Sigmoid colon (tissue), 7 donors: ENCODE measurements at places on chromosomes 6 and 20.

DNA sequence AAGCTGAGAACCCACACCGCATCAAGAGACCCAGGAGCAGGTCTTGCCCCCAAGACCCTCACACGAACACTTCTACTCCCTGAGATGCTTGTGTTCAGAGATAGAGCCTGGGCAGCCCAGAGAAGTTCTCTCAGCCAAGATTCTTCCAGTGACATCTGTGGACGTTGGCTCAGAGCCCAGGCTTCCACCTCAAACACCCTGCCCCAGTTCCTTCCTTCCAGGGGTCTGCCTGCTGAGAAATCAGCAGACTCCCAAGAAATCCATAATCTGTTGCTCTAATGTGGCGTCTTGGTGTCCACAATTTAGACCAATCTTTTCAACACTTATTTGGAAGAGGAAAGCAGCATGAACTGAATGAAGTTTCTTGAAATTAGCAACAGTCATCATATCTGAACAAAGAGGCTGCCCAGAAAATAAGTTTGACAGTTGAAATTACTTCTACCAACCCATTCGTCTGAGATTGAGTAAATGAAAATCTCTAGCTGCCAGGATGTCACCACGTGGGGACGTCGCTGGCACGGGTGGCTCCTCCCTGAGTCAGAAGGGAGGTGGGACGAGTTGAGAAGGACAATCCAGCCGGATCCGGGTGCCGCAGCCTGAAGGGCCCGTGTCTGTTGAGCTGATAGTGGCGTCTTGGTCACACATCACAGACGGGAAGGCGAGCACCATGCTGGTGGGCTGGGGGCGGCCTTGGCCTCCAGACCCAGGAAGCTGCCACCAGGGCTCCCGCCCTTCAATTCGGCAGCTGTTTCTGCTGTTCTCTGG lies 400.9 kb downstream of the TAF4 start:
- DNase-seq = no peak

DNA sequence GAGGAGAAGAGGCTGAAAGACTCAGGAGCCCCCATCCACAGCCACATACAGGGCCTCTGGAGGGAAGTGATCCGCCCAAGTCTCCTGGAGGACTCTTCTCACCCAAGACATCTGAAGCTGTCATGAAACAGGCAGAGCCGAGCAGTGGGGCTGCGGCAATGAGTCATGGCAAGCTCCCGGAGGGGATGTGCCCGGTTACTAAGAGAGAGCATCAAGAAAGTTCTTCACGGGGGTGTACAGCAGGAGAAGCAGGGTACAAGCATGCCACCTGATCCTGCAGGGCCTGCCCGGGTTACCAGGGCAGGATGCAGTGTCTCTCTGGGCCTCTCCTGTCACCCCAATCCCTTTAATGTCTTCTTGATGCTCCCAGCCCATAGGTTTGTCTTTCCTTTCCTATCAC lies 21.1 kb downstream of the TRIM26 start:
- no peak for DNase-seq

- DNase-seq = no peak
Observed at GRCh38 chr6:150027806-150028565, 2.7 kb upstream of the RAET1L start.

- peak; percentile 26 for DNase-seq
Observed at GRCh38 chr20:1274485-1275311, 8.6 kb downstream of the SNPH start.

GRCh38 chr6:31870385-31870921 lies 7.8 kb upstream of the NEU1 start:
- DNase-seq = no peak

GRCh38 chr6:108635505-108636226 lies 74.9 kb downstream of the FOXO3 start:
- DNase-seq = no peak

DNA sequence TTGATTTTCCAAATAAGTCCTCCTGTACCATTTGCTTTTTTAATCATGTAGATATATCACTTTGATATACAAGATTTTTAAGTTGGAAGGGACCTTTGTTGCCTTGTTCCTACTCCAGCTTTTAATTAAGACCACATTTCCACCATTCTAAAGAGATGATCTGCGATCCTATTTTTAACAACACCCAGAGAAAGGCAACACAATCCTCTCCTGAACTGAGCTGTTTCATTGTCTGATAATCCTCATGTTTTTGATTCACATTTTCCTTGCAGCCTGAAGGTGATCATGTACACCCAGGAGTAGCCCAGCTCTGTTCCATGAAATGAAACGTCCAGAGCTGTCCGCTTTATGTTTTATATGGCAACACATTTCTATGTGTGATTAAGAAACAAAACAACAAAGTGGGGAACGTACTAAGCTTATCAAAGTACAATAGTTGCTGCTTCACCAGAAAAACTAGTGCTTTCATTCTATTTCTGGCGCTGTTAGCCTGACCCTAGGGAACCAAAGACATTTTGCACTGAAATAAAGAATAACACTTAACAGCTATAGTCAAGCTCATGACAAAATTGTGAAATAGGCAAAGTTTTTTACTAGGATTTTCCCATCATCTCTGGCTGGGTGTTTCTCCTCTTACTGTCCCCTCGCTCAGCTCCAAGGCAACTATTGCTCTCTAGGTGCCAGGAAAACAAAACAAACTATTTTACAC lies 22.6 kb upstream of the TRAF3IP2 start:
- no peak for DNase-seq

- DNase-seq = no peak
Observed at GRCh38 chr6:146891615-146892265, 293.0 kb downstream of the ADGB start.

DNA sequence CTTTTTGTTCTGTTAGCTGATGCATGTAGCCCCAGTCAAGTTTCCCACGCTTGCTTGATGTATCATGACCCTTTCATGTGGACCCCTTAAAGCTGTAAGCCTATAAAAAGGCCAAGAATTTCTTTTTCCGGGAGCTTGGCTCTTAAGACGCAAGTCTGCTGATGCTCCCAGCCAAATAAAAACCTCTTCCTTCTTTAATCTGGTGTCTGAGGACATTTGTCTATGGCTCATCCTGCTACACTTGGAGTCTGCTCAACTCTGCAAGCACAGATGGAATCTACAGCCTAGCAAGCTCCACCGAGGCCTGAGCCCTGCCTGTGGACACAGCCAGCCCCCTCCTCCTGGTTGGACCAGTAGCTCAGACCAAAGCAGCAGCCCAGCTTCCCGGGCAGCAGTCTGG lies 3.4 kb downstream of the CST2 start:
- DNase-seq = no peak

- DNase-seq = no peak
Observed at GRCh38 chr20:3885715-3886114, 3.5 kb upstream of the PANK2 start.

GRCh38 chr6:8492536-8493133 lies 57.3 kb upstream of the SLC35B3 start:
- no peak for DNase-seq

DNA sequence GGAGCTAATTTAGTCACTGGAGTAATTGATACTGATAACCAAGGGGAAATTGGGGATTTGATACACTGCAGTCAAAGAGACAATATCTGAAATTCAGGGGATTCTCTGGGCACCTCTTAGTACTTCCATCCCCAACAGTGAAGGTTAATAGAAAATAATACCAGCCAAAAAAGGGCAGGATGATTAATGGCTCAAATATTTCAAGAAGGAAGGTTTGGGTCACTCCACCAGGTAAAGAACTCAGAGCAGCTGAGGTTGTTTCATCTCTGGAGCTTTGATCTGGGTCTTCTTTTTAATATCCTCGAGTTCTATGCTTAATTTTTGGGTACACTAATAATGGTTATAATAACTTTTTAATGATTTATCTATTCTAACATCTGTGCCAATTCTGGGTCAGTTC lies 70.8 kb downstream of the CDKAL1 start:
- DNase-seq = no peak

GRCh38 chr6:169787797-169788196 lies 36.4 kb downstream of the ERMARD start:
- DNase-seq = no peak

- no peak for DNase-seq
Observed at GRCh38 chr6:4179960-4180651, 44.7 kb upstream of the ECI2 start.

DNA sequence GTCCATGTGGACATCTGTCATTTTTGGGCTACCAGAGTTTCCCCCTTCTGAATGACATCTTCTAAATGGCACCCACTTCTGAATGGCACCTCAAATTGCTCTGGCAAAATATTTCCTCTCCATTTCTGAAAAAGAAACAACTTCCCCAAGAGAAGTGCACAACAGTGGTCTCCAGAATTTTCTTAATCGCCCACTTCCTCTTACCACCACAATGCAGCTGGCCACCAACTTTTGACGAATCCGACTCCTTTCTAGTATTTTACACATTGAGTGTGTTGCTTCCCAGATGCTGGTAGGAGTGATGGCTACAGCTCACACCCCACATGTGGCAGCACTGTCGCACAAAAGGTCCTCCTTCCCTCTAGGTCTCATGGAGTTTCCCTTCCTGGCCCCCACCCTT lies 216.1 kb downstream of the FOXA2 start:
- DNase-seq = no peak

GRCh38 chr6:16982807-16983206 lies 119.0 kb upstream of the STMND1 start:
- DNase-seq = no peak

GRCh38 chr6:15386756-15387112 lies 140.9 kb downstream of the JARID2 start:
- no peak for DNase-seq

GRCh38 chr6:31547727-31548543 lies 527 bp downstream of the NFKBIL1 start:
- DNase-seq = no peak

GRCh38 chr20:53297154-53297529 lies 296.5 kb downstream of the ZNF217 start:
- DNase-seq = no peak

DNA sequence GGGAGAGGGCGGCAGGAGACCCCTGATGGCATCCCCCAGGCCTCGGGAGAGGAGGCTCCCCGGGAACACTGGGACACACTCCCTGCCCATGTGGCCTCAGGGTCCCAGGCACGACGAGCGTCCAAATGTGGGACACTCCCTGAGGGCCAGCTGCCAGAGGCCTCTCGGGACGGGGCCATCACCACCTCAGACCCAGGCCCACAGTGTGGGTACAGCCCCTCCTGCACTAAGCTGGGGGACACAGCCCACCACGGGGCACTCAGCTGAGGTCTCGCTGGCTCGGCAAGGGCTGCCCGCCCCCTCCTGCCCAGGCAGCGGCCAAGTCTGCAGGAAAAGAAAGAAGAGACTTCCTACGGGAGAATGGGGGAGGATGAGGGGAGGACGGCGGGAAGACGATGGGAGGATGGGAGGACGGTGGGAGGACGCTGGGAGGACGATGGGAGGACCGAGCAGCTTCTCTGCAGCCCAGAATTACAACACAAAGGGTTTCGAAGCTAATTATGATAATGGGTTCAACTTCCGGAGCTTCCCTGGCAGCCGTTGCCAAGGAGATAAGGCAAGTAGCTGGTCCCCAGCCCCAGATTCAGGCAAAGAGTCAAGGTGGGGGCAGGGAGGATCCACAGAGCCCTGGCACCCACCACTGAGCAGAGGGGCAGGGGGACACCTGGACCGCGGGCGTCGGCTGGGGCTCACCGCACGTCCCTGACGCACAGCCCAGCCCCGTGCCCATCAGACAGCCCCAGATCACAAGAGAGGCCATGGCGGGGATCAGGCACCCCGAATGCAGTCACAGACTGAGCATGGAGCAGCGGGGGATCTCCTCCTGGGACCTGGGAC lies 17.5 kb downstream of the KCNQ2 start:
- DNase-seq = no peak

DNA sequence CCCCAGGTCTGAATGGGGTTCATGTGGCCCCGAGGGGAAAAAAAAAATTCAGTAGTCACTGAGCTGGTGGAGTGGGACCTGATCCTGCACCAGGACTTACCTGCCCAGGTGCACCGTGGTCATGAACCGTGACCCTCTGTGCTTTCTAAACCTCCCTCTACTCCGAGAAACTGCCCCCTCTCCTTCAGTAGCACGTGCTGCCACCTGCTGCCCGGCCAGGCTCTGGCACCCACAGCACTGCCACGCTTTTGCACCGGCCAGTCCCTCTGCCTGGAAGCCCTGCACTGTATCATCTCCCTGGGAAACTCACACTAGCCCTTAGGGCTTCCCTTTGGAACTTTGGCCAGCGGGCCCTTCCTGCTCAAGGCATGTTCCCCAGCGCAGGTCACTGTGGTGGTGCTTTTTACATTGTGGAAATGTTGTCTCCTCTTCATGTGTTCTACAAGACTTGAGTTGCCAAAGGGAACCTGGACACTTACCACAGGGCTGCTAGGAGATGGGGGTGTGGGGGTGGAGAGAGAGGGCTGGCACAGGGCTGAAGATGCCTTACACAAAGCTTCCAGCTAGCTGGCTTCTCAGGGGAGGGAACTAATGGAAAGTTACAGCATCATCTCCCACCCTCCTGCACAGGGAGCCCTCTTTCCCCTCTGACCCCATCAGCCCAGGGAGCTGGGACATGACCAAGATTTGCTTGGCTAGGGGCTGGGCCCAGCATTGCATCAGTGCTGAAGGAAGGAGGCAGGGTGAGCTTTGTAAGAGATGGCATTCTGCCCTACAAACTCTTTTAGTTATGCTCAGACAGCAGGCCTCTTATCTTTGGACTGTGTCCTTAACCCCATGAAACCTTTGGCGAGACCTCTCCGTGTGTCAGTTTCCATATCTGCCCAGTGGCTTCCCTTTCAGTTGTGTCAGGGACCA lies 2.5 kb upstream of the PTPRT start:
- no peak for DNase-seq

- no peak for DNase-seq
Observed at GRCh38 chr6:137389150-137389704, 105.0 kb downstream of the OLIG3 start.

DNA sequence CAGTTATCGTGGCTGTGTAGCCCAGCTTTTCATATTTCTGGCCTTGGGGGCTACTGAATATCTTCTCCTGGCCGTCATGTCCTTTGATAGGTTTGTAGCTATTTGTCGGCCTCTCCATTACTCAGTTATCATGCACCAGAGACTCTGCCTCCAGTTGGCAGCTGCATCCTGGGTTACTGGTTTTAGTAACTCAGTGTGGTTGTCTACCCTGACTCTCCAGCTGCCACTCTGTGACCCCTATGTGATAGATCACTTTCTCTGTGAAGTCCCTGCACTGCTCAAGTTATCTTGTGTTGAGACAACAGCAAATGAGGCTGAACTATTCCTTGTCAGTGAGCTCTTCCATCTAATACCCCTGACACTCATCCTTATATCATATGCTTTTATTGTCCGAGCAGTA lies 475 bp downstream of the OR2B6 start:
- no peak for DNase-seq

DNA sequence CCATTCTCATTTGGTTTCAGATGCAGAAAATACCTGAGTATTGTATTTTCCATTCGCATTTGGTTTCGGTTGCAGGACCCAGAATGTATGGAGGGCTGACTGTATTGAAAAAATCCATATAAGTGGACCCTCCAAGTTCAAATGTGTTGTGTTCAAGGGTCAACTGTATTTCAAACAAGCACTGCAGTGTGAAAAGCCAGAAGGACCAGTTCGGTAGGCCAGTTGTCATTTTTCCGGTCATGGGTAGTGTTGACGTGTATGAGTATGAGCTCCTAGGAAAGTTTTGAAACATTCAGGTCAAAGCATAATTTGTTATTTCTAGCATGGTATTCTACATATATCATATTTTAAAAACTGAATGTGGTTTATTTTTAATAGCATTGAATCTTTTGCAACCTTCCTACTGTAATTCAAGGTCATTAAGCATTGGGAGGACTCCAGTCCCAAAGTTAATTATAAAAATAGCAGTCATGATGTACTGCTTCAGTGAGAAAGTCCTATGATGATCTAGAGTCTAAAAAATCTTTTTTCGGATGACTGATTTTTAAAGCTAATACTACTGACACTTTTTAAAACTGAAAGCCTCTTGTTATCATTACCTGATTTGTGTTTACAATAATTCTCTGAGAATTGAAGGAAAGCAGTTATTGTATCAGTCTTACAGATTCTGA lies 18.9 kb downstream of the NHSL1 start:
- no peak for DNase-seq

GRCh38 chr20:35561268-35561667 lies 19.4 kb downstream of the ERGIC3 start:
- no peak for DNase-seq
